Right hindlimb (tissue), 1 donor: ENCODE measurements at places on chromosomes 13 and 19.

DNA sequence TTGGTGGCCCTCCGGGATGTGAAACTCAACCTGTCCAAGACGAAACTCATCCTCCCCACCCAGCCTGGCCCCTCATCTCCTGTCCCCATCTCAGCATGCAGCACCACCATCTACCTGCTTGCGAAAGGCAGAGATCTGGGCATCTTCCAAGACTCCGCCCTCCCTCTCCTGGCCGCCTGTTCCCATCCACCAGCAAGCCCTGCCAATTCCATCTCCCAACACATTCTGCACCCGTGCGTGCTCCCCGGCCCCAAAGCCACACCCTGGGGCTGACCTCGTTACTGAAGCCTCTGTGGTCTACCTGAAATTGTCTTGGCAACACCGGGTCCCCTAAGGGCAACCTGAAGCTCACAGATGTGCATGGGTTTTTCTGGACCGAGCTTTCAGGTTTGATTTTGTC, 13.2 kb upstream of the CAMSAP3 start:
- no peak for DNase-seq

DNA sequence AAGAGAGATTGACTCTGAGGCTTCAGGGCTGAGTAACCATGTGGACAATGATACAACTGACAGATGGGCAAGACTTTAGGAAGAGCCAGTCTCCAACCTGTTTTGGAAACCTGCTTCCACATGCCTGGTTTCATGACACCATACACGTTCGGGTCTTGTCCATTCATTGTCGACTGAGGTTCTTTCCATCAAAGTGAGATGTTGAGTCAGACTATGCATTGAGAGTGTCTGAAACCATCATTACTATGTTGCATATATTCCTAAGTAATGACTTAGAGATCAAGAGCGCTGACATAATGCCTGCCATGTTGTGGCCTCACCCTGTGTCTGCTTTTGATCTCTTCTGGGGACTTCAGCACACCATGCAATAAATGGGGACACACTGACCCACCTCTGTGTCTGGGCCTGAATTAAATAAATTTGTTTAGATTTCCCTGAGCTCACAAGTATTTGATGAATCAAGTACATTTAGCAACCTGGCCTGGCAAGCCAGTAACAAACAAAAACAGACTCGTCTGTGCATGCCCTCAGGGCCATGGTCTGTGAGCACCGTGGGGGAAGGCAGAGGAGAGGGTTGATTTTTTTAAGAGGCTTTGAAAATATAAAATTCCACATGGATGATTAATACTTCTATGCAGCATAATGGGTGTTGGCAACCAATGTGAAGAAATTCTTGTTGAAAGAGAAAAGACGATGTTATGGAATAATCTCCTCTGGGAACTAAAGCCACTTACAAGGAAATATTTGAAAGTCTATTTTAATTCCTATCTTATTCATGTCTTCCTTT, 49.9 kb upstream of the UBAC2 start:
- no peak for DNase-seq

DNA sequence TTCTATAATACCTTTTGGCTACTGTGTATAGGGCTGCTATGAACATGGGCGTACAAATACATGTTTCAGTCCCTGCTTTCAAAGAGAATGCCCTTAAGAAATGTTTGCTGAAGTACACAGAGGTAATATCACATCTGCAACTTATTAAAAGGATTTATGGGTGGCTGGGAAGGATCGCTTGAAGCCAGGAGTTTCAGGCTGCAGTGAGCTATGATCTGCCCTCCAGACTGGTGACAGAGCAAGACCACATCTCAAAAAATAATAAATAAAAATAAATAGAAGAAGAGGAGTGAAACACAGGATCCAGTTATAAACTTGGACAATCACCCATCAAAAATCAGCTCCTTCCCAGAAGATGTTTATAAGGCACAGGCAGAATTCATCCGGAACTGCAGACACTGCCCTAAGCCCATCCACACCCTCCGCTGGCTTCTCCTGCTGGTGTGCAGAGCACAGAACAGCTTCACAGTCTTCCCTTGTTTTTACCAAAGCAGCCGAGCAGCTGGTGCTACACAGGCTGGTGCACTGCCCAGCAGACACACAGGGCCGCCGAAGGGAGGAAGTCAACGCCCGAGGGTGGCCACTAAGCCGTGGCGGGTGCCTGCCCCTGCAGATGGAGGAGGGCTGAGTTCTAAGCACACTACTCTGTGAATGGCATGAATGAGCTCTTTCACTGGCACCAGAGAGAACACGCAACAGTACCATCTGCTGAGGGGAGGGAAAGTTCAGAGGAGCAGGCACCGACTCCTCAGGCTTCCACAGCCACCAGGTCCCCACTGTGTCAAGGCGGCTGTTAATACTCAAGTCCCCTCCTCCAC, 44.0 kb downstream of the BRD4 start:
- DNase-seq: peak; percentile 83

DNA sequence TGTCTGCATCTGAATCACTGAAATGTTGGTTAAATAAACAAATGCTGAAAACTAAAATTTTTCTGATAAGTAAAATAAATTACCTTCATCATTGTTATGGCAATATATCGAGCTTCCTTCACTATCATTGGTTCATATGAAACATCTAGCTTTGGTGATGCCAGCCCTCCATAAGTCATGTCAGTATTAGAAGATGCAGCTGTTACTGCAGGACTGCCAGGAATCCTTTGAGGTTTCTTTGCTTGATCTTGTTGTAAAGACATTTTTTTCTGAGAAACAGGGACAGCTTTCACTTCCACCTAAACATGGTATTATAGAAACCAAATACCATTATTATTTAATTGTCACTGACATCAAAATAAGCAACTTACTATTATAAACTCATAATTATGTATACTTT, 123.7 kb upstream of the FBXL3 start:
- no peak for DNase-seq

DNA sequence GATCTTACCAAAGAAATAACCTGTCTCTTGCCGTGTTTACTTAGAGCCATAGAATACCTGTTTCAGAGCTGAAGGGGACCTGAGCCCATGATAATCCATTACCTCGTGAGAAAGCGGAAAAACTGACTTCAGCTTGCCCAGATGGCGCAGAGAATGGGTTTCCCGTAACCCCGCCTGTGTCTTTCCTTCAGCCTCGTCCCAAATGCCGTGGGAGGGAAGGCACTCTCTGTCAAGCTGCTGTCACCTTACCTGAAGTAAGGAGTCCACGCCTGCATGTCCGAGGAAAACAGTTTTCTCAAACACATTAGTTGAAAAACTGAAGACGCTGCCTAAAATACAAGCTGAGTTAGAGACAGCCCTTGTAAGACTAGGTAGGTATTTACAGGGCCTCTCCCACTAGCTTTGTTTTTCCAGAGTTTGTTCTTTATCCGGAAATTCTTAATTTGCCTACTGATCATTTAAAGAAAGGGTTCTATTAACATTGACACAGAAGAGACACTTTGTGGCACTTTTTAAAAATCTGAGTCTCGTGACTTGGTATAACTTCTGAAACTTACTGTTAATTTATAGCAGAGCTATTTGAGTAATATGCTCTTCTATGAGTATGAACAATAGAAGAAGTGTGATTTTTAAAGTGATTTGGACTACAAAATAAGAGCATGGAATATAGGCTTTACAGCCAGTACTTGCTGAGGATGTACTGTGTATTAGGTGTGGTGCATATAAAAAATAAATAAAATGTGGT, 1.3 kb upstream of the INTS6 start:
- peak; percentile 56 for DNase-seq

DNA sequence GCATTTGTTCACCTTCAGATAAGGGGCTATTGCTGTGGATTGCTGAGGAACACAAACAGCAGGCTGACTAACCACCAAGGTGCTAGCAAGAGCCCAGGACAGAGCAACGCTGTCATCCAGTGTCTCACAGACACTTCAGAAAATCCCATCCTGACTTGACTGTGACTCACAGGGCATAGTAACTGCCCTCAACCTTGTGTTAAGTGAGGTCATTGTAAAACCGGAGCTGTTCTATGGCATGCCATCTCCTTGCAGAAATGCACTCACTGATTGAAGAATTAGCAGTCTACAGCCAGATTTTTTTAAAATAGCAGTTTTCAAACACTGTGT, 51.1 kb downstream of the TNFRSF19 start:
- no peak for DNase-seq

- DNase-seq: no peak
Observed at GRCh38 chr13:98873377-98874028, 104.4 kb downstream of the DOCK9 start.

- DNase-seq: peak; percentile 11
Observed at GRCh38 chr19:33399081-33399744, 25.7 kb downstream of the CEBPG start.

GRCh38 chr19:31181535-31181934, 167.7 kb downstream of the TSHZ3 start:
- DNase-seq: no peak

- DNase-seq: no peak
Observed at GRCh38 chr13:49497272-49497671, 1.5 kb downstream of the PHF11 start.

GRCh38 chr13:24511816-24512196, 772 bp downstream of the PARP4 start:
- no peak for DNase-seq

- DNase-seq: no peak
Observed at GRCh38 chr19:6501740-6502648, at the start of gene TUBB4A. Gene TUBB4A (minus strand): TSS chr19:6502309. CDS start chr19:6502212, 97 bp downstream.

- DNase-seq: no peak
Observed at GRCh38 chr19:49997709-49998108, 27.5 kb downstream of the VRK3 start.

GRCh38 chr19:45321848-45322247, 827 bp downstream of the CKM start:
- peak; percentile 44 for DNase-seq

DNA sequence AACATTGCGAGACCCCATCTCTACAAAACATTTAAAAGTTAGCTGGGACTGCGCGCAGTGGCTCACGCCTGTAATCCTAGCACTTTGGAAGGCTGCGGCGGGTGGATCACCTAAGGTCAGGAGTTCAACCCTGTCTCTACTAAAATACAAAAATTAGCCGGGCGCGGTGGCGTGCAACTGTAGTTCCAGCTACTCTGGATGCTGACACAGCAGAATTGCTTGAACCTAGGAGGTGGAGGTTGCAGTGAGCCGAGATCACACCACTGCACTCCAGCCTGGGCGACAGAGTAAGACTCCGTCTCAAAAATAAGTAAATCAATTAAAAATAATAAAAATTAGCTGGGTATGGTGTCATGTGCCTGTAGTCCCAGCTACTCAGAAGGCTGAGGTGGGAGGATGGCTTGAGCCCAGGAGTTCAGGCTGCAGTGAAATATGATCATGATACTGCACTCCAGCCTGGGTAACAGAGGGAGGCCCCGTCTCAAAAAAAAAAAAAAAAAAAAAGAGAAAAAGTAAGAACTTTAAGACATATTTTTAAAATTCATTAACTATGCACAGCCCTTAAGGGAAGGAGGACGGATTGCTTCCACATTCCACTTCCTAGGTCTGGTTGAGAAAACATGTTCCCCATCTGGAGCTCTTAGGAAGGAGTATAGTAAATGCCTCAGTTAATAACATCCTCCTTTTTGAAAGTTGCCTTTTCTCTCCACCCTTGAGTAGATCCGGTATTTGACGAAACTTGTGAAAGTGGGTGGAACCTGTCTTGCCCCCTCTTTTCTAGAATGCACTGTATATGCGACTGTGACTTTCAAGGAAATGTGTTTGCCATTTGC, 26.1 kb downstream of the EXOC3L2 start:
- no peak for DNase-seq

- no peak for DNase-seq
Observed at GRCh38 chr13:41199526-41199925, 5.2 kb upstream of the KBTBD7 start.

GRCh38 chr19:6260912-6261650, 18.7 kb downstream of the MLLT1 start:
- DNase-seq: no peak

GRCh38 chr13:84902243-84902642, 897.0 kb downstream of the SLITRK6 start:
- DNase-seq: no peak

DNA sequence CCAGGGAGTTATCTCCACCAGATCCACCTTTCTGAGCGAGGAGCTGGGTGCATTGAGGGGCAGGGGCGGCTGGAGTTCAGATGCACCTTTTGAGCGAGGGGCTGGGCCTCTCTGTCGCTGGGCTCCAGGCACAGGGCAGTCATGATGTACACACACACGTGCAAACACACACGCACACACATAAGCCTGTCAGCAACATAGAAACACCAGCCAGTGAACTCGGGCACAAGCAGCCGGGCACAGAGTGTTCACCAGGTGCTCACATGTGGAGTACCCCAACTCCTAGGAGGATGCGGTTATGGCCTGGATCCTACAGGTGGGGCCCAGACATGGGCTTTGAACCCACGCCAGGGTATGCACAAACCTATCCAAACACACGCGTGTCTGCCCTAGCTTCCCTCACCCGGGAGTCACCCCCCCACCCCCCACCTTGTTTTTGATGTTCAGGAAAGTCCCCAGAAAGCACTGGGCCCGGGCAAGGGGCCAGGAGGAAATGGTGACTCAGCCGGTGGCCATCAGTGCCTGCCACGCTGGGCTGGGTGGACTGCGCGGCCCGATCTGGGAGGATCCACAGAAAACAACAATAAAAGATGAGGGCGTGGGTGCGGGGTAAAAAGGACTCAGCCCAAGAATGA, 13.3 kb downstream of the ARRDC2 start:
- DNase-seq: peak; percentile 62

DNA sequence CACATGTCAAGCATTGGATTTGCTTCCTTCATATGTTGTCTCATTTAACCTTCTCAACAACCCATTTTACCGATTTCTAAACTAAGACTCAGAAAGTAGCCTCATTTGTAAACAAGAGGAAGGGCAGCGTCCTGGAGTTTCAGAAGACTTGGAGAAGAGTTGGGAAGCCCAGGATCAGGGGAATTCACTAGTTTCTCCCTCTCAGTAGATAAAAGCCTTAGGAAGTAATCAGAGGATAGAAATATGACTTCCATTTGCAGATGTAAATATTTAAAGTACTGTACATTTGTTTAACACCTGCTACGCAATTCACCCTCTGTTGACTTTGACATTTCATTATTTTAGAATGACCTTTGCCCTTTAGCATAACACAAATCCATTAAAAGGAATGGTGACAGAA, 216.4 kb downstream of the DCT start:
- DNase-seq: no peak

- DNase-seq: no peak
Observed at GRCh38 chr13:71862459-71862943, 4.5 kb downstream of the DACH1 start.
